Mucosa of gallbladder (tissue), 1 donor: ENCODE measurements at places on chromosomes 1 and 21.

- no peak for DNase-seq
These were observed 122.3 kb upstream of the BACE2 start for GRCh38 chr21:41045534-41046268.

DNA sequence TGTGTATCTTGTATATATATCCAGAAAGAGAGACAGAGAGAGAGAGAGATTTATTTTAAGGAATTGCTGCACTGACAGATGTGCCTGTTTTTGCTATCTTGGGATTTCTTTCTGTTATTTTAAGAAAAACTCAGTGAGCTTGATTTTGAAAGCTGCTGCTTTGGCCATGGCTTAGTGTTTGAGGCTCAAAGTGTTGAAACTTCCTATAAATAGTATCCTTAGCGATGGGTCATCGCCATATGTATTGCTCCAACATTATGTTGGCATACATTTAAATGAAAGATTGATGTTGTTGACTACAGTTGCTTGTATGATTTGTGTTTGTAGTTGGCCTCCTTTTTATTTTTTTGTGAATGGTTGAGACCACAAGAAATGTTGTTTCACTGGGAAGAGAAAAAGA, 29.0 kb upstream of the NTPCR start:
- no peak for DNase-seq

- DNase-seq, result no peak
These were observed 131.0 kb downstream of the ROR1 start for GRCh38 chr1:63904826-63905225.

GRCh38 chr1:21653744-21654100, 15.4 kb downstream of the RAP1GAP start:
- DNase-seq, result no peak
